Stimulated activated CD4-positive, alpha-beta T cell treated with anti-CD3 and anti-CD28 coated beads, Interleukin-1b, Interleukin-23, amount 100 ng/mL, for 24 hours (primary cell): ENCODE measurements at places on chromosomes 16 and 17.

GRCh38 chr17:57781386-57782061, 36.4 kb upstream of the CCDC182 start:
- no peak for DNase-seq

- DNase-seq = no peak
Measured at GRCh38 chr16:81830845-81831540, 51.9 kb downstream of the PLCG2 start.

- DNase-seq = no peak
Measured at GRCh38 chr17:76252040-76252954, 12.0 kb upstream of the RNF157 start.

- no peak for DNase-seq
Measured at GRCh38 chr16:19757762-19758595, 39.9 kb downstream of the IQCK start.

- no peak for DNase-seq
Measured at GRCh38 chr16:15605839-15606517, 37.0 kb downstream of the MARF1 start.

- no peak for DNase-seq
Measured at GRCh38 chr17:40340880-40341807, 23.4 kb downstream of the GJD3 start.

- no peak for DNase-seq
Measured at GRCh38 chr16:50403491-50403890, 34.7 kb upstream of the BRD7 start.

- no peak for DNase-seq
Measured at GRCh38 chr16:69233124-69233523, 46.2 kb downstream of the SNTB2 start.

DNA sequence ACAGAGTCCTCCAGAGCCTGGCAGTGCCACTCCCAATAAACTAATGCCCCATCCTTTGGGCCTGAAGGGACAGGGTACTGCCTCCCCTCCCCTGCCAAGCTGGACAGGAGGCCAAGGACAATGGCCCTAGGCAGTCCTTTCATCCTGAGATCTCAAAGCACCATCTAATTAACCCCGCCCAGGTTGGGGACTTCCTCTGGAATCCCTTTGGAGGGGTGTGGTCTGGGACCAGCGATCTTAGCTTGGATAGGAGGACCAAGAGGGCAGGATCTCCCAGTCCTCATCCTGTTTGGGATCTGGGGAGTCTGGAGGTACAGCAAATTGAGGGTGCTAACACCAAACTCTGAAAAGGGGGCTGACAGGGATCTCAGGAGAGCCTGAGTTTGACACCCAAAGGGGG, 18.2 kb upstream of the SP6 start:
- DNase-seq = no peak

GRCh38 chr16:2022723-2023091, 3.1 kb downstream of the NPW start:
- DNase-seq = no peak

- no peak for DNase-seq
Measured at GRCh38 chr16:80025236-80025635, 424.7 kb upstream of the MAF start.

DNA sequence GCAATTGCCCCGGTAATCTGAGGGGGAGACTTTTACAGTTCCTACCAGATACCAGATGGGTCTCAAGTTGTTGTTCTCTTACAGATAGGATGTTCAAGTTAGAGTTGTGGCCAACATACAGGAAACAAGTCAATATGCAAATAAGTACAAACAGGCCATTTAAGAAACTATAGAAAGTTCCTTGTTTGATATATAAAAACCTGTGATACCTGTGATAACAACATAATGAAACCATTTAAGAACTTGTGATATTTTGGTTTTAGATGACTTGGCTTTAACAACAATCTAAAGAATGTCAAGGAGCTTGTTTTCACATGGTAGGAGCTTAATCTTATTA, 16.8 kb downstream of the CDR2 start:
- DNase-seq = no peak
